Fibroblast of lung (primary cell): ENCODE measurements at places on chromosomes 2 and 18. TPM values are rescaled to one million over a fixed set of nuclear protein-coding genes. Genes with fewer than 3 reads are reported as not detected.
A peak's percentile ranks its signal among the peaks of the same experiment; 100 is the strongest.

DNA sequence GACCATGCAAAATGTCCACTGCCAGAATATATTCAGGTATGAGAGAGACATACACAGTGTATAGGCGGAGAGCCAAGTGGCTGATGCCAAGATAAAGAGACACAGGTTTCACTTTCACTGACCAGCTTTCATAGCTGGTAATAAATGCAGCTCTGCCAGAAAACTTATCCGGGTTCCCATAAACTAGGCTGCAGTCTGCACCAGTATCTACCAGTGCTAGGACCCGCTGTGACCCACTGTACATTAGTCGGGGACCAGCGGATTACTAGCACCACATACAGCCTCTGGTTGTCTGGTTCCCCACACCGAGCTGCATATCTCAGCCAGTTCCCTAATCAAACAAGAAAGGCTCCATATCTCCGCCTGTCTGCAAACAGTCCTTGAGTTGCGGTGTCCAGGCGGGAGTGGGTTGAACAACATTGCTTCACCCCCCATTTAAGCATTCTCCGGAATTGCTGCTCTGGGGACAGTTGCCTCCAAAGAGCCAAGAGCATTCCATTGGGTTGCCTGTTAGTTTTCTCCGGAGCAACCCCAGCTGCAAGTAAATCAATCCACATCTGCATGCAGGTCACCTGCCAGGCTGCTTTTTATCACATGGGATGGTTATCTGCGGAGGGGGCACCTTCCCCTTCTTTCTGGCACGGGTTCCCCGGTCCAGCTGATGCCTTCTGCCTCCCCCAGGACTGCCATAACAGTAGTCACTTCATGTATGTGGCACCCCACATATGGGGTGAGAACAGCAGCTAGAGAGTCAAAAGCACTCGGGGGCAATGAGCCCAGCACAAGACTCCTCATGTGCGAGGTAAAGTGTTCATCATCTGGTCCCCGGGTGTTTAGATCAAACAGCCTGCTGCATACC, 18.0 kb upstream of the KLHL23 start:
- no peak for DNase-seq
- no peaks in the 10 kb centered on the region for H3K27me3 ChIP-seq
- H3K36me3 ChIP-seq = no peaks in the 10 kb centered on the region
- H3K4me3 ChIP-seq = peak overlapping the region; percentile 28
- peaks cover 15% of the 10 kb centered on the region for H3K4me1 ChIP-seq
- no peak overlapping the region for H3K27ac ChIP-seq

- no peaks in the 10 kb centered on the region for H3K27me3 ChIP-seq
- no peak overlapping the region for H3K27ac ChIP-seq
- H3K4me1 ChIP-seq = peaks cover 4% of the 10 kb centered on the region
- H3K36me3 ChIP-seq = no peaks in the 10 kb centered on the region
- DNase-seq = peak; percentile 46
These were observed 7.4 kb downstream of the HDAC4 start for GRCh38 chr2:239393388-239393940.

GRCh38 chr2:41741951-41742595, 305.7 kb upstream of the PKDCC start:
- no peak overlapping the region for H3K4me3 ChIP-seq
- H3K36me3 ChIP-seq = no peaks in the 10 kb centered on the region
- no peak for DNase-seq
- no peaks in the 10 kb centered on the region for H3K27me3 ChIP-seq
- H3K27ac ChIP-seq = no peak overlapping the region

HS6ST1 gene
- 26.7 and 59.9 TPM in 2 replicates for total RNA-seq

- H3K4me3 ChIP-seq = no peak overlapping the region
- no peaks in the 10 kb centered on the region for H3K27me3 ChIP-seq
- peak; percentile 83 for DNase-seq
- no peaks in the 10 kb centered on the region for H3K36me3 ChIP-seq
These were observed 17.7 kb downstream of the SPIRE1 start for GRCh38 chr18:12639990-12640880.
